ENCODE measurements at places on chromosomes 1 and 21.

- DNase-seq, result no peak
Measured at GRCh38 chr1:17440074-17440826, 773 bp upstream of the RCC2 start.

GRCh38 chr1:34176830-34177603, at the start of gene C1orf94:
TSS of gene C1orf94 (plus strand) at chr1:34176907. CDS start at chr1:34177790, 883 bp downstream.
- no peak for DNase-seq

DNA sequence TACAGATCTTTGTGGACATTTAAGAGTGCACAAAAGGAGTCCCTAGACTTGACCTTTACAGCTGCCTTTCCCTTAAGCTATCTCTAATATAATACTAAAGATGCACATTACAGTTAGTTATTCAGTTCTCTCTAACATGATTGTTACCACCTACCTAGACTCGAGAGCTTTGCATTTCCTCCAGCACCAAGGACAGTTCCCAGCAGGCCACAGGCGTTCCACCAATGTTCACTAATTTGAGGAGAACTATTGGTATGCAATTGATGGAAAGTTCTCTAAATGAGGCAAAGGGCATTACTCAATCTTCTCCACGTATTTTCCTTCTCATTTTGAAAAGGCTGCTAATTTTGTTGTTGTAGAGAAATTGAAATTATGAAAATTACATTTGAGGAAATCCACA, 5.4 kb upstream of the NTNG1 start:
- no peak for DNase-seq

- DNase-seq, result no peak
Measured at GRCh38 chr21:39611551-39612190, 1.1 kb upstream of the B3GALT5 start.

- DNase-seq, result no peak
Measured at GRCh38 chr1:180571832-180572636, 13.3 kb downstream of the OVAAL start.

DNA sequence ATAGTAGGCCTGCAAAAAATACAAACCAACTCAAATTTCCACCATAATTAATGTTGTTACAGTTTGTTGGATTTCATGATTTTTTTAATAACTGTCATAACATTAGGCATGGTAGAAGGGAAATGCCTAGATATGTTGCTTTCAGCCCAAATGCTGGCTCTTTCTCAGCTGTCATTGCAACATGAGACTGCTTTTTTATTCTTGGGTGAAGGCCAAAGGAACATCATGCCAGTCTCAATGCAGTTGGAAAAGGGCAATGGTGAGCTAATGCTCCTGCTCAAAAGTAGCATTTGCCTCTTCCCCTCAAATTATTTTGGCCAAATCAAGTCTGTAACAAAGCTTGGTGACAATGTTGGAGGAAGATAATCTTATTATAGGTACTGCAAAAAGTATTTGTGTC, 877.7 kb upstream of the PRMT6 start:
- DNase-seq, result no peak

DNA sequence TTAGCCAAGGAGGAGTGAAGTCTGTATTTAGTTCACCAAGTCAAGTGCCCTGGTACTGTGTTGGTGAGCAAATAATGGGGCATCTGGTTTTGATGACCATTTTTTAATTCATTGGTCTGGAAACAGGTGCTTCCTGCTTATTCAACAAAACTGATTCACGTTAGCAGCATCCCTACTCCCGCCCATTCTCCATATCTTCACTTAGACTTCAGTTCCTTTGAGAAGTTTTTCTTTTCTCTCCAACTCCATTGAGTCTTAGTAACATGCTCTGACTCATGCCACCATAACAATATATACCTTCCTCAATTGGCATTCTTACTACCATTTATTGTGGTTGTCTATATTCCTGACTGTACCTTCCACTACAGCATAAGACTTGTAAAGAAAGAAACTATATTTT, 468.9 kb downstream of the DPYD start:
- DNase-seq, result no peak

- DNase-seq, result no peak
Measured at GRCh38 chr1:6258675-6259074, 2.2 kb downstream of the GPR153 start.

GRCh38 chr1:3841491-3841890, 15.5 kb downstream of the CEP104 start:
- DNase-seq, result no peak

DNA sequence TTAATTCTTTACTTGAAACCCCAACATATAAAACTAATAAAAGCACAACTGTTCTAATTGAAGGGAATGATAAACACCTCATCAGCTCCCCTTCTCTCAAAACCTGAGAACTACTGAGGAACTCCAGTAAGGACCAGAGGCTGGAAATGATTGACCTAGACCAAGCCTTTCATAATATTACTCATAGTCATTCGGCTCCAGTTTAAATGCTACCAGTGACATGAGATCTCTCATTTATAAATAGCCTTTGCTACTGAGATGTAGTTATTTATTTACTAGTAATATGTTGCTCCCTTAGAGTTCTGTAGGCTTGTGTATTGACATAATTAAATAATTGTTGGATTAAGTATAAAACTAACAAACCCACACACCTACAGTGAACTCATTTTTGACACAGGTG, 209.8 kb upstream of the PRMT6 start:
- DNase-seq, result no peak

- DNase-seq, result no peak
Measured at GRCh38 chr1:161505686-161506085, 429 bp downstream of the FCGR2A start.

DNA sequence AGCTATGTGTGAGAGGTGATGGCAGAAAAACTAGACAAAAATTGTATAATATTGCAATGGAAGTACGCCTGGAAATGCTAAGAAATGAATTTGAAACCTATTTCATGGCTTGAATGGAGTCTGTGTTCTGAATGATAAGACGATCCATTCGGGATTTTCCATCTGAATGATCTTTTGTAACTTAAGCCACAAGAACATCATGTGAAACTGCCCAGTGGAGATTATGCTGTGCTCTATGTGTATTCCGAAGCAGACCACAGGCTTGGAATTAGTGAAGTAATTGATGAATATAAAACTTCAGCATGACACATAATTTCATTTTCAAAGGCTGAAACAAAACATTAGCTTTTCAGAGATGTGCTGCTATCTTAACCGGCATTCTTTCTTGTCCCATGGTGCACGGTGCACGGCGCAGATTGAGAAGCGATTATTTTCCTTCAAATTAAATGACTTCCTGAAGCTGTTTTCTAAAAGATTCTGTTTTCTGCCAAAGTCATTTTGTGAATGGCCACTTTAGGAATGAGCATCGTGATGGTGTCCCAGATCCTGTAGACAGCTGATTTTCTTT, 652.9 kb downstream of the PLA2G4A start:
- no peak for DNase-seq

GRCh38 chr1:31781138-31781755, 17.1 kb upstream of the ADGRB2 start:
- DNase-seq, result no peak

DNA sequence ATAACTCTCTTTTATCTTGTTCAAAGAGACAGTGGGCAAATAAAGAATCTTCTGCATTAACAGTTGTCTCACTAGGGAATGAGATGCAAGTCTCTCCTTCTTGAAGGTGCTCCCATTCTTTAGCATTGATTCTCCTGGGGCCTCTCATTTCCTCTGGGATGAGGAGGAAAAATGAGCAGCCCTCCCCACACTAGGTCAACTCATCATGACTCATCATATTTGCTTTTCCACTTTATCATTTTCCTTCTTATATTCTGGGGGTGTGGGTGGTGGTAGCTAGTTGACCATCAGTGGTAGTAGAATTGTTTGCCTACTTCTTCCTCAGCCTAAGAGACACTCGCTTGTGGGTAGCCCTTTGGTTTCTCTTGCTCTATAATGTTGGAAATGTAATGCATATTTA, 182.0 kb upstream of the C1orf87 start:
- no peak for DNase-seq

GRCh38 chr1:64038119-64038518, 165.3 kb upstream of the UBE2U start:
- DNase-seq, result no peak

GRCh38 chr1:204435381-204435831, 23.8 kb upstream of the PPP1R15B start:
- no peak for DNase-seq

GRCh38 chr21:46552274-46552673, 52.6 kb downstream of the S100B start:
- no peak for DNase-seq

GRCh38 chr1:64471218-64472039, 1.5 kb downstream of the CACHD1 start:
- DNase-seq, result no peak

GRCh38 chr1:215606564-215607168, 39.6 kb downstream of the KCTD3 start:
- DNase-seq, result no peak

DNA sequence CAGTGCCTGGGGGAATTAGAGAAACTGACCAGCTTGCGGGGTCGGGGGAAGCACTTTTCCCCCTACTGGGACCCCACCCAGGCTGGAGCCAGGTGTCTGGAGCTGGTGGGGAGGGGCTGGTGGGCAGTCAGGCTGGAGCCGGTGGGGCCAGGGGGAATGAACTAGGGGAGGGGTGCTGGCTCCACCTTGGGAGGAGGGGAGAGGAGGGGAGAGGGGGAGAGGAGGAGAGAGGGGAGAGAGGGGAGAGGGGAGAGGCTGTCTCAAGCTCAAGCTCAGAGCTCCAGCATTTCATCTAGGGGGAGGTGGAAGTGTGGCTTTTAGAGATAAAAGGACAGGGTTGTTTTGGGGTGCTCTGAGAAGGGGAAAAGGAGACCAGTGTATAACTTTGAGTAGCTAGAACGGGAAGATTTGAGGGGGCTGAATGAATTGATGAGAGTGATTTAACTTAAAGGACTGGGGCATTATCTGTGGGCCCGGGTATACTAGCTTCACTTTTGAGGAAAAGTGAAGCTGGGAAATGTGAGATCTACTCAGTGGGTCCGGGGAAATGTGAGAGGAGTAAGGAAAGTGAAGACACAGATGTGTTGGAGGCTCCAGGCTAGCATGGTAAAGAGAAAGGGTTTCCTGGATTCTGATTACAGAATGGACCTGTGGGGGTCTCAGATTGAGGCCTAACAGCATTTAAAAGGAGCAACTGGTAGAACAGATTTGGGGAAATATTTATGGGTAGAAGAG, 2.8 kb downstream of the EFNA1 start:
- DNase-seq, result no peak

DNA sequence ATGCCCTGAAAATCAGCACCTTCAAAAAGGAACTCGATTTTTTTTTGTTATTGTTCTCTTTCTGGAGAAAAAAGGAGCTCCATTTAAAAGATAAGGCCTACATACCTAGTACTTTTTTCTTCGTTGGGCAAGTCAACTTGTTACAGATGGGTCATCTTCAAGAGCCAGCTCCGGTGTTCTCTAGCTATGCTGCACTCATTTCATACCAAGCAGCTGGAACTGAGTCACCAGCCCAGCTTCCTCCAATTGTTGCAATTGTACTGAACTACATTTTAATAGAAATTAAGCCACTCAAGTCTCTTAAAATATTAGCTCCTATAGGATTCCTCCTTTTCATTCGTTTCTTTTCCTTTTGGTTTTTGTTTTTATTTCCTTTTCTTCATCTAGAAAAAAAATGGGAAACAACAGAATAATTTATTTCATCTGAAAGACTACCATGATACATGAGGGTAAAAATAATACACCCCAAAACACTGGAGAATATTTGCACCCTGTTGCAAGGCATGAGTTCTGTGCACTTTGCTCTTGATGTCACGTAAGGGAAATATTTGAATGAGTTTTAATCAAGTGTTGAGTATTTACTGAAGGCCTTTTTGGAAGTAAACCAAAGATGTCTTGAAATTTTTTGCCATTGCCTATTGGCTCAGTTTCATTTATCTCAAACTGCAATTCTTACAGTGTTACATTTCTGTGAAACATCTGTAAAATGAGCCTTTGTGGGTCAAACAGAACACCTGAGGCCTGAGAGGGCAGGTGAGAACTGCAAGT, 60.5 kb downstream of the CLIC4 start:
- DNase-seq, result no peak

DNA sequence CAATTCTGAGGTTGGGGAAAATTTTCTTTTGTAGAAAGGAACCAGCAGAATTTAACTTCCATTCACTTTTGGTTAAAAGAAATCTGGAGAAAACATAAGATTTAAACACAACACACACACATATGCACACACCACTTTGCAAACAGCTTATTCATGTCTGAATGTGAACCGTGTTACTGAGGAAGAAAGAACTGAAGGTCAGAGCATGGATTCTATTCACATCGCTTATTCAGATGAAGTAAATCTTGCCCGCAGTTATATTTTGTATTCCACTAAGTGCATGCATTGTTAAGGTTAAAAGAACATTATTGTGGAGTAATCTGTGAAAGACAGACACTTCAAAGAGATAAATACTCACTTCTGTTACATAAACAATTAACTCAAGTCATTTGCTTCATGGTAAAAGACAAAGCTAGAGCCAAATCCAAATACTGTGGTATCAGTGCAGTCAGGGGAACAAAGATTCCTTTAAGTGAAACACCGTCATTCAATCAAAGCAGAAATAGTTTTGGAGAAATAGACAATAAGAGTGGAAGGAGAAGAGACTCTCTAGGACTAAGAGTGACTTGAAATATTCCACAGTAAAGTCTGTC, 82.0 kb downstream of the LRRC53 start:
- DNase-seq, result no peak

DNA sequence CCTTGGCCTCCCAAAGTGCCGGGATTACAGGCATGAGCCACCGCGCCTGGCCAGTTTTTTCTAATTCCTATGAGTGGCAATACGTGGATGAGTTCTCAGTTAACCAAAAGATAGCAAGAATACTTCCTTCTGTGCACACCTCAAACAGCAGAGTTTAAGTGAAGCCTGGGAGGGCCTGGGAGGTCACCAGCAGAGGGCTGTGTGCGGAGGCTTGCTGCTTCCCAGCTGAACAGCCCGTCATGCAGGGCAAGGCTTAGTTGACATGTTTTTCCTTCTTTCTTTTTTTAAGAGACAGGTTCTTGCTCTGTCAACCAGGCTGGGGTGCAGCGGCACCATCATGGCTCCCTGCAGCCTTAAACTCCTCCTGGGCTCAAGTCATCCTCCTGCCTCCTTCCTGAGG, 17.8 kb downstream of the GNG4 start:
- no peak for DNase-seq

GRCh38 chr1:91833946-91834345, 52.0 kb downstream of the TGFBR3 start:
- DNase-seq, result no peak

DNA sequence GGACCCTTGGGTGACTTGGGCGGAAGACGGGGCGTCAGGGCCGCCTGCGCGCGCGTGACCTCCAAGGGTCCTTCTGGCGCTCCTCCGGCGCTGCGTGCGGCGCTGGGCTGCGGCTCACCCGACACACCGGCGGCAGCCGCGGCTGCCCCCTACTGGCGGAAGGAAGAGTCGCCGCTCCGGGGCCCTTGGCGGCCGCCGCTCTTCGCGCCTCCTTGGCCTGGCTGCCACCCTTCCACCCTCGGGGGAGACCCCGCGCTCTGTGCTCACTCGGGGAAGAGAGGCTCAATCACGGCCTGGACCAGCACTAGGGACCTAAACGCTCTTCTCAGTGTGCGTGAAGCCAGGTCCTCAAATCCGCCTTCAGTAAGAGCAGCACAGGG, 89.7 kb downstream of the DMRTA2 start:
- DNase-seq, result no peak

DNA sequence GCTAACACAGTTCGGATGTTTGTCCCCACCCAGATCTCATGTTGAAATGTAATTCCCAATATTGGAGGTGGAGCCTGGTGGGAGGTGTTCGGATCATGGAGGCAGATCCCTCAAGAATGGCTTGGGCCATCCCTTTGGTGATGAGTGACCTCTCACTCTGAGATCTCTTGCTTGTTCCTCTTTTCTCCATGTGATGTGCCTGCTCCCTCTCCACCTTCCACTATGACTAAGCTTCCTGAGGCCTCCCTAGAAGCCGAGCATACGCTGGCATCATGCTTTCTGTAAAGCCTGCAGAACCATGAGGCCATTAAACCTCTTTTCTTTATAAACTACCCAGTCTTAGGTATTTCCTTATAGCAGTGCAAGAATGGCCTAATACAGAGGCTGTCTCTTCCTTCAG, 8.1 kb upstream of the PLA2G5 start:
- no peak for DNase-seq

Data from activated CD8-positive, alpha-beta memory T cell treated with anti-CD3 and anti-CD28 coated beads for 4 hours (primary cell).